ENCODE measurements at places on chromosomes 11 and 22.
A peak's percentile ranks its signal among the peaks of the same experiment; 100 is the strongest.

DNA sequence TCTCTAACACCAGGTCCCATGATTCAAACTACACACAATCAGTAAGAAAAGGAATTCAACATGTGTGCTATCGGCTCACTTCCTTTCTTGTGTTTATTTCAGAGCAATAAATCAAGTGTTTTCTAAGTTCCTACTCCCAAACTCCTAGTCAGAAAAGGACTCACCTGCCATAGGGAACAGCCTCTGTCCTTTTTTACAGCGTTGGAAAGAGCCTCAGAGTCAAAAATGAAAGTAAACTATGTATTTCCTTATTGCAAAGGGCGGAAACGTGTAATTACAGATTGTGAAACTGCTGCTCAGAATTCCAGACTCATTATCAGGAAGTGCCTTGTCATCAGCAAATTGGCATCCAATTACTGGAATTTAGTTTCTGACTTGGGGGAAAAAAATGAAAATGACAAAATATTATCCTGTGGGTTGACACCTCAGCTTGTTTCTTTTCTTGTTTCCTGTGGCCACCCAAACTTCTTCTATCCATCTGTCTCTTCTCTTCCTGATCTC, at the start of gene CASP4:
Gene CASP4 (minus strand): TSS at position 220 of the 501 bp plus-strand sequence. CDS start 49 bp downstream, at position 171.
- no peaks in the 10 kb centered on the region for H3K27me3 ChIP-seq
- DNase-seq, result no peak
- H3K27ac ChIP-seq, result peak within 1 kb of the TSS; percentile 91
- peaks cover 21% of the 10 kb centered on the region for H3K36me3 ChIP-seq
- peak within 1 kb of the TSS; percentile 64 for H3K4me3 ChIP-seq
- peaks cover 31% of the 10 kb centered on the region for H3K4me1 ChIP-seq

GRCh38 chr11:66347425-66348276, at the start of gene B4GAT1:
Gene B4GAT1 (minus strand): TSS chr11:66347629. CDS start chr11:66347545, 84 bp downstream.
- peak within 1 kb of the TSS; percentile 96 for H3K27ac ChIP-seq
- DNase-seq, result peak; percentile 85
- peak within 1 kb of the TSS; percentile 96 for H3K4me3 ChIP-seq
- peaks cover 48% of the 10 kb centered on the region for H3K4me1 ChIP-seq
- H3K27me3 ChIP-seq, result peaks cover 2% of the 10 kb centered on the region

GRCh38 chr22:22111267-22111751, 128.7 kb upstream of the TOP3B start:
- H3K4me1 ChIP-seq, result no peaks in the 10 kb centered on the region
- H3K4me3 ChIP-seq, result no peak overlapping the region
- H3K36me3 ChIP-seq, result no peaks in the 10 kb centered on the region
- peaks cover 21% of the 10 kb centered on the region for H3K27me3 ChIP-seq
- DNase-seq, result no peak

DNA sequence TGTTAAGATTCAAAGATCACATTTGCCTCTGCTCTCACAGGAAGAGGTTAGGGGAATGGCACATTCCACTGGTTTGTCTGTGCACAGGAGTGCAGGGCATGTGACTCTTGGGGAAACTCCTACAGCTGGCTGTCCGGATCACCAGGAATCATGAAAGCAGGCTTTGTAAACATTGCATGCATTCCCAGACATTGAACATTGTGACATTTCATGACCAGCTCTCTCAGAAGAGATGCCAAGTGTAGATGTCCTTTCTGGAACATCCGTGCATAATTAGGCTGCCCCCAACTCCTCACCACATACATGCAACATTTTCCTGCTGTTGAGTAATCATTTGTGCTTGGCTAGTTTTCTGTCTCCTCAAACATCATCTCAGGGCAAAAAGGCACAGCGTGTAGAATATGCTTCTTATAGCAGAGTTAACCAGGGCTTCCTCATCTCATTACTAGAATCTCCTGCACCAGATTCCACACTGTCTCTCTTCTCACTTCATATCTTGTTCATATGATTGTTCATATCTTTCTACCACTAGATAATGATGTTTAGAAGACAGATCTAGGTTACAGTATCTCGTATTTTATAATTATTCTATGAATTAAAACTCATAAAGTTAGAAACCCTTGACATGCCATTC, 694.7 kb downstream of the NTM start:
- H3K4me1 ChIP-seq, result peaks cover 6% of the 10 kb centered on the region
- H3K36me3 ChIP-seq, result no peaks in the 10 kb centered on the region
- H3K27ac ChIP-seq, result no peak overlapping the region
- H3K27me3 ChIP-seq, result peaks cover 18% of the 10 kb centered on the region
- no peak overlapping the region for H3K4me3 ChIP-seq

DNA sequence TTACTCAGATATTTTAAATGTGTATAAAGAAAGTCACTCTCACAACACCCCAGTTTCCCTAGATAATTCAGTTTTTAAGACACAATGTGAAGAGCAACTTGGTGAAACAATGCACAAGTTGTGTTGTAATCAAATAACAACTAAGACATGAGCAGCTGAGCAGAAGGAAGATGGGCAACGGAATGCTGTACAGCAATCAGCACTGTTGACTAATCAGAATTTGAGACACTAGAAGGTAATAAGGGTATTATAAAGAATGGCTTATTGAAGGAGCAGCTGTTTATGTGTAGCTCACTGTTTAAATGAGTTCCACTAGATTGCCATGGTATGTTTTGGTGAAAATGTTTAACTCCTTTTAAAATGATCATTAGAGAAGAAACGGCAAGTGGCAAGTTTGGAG, 60.1 kb downstream of the SOX6 start:
- no peak for DNase-seq

DNA sequence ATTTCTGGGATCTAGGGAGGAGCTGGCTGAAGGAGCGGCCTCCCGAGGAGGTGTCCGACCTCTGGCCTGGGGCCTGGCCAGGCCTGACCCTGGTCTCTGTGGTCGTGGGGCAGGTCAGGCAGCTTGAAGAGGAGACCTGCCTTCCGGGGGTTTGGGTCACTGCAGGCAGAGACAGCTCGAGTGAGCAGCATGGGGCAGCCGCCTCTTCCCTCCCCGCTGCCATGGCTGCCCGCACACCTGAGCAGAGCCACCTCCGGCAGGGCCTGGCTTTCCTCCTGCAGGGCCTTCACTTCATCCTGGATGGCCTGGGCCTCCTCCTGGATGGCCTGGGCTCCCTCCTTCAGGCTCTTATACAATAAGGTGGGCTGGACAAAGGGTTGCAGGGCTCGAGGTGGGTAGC, 8.0 kb upstream of the NAALADL1 start:
- no peaks in the 10 kb centered on the region for H3K4me1 ChIP-seq
- no peaks in the 10 kb centered on the region for H3K36me3 ChIP-seq
- H3K27ac ChIP-seq, result no peak overlapping the region
- no peak overlapping the region for H3K4me3 ChIP-seq

Data from mesothelial cell of epicardium (in vitro differentiated cells).